ENCODE measurements at places on chromosomes 6 and 20.

DNA sequence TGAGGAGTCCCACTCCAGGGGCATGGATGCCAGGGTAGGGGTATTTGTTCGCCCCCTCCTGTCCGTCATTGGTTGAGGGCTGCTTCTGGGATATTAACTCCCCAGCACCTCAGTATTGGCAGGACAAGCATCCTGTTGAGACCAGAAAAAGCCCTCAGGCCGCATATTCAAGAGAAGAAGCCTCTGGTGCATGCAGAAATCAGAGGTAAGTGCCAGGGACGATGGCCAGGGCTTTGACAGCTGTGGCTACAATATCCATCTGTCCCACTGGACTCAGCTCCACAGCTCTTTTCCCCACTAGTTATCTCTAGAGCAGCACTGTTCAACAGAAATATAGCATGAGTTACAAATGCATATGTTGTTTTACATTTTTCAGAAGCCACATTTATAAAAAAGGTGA is 651.3 kb downstream of the KIF16B start:
- DNase-seq, result no peak

DNA sequence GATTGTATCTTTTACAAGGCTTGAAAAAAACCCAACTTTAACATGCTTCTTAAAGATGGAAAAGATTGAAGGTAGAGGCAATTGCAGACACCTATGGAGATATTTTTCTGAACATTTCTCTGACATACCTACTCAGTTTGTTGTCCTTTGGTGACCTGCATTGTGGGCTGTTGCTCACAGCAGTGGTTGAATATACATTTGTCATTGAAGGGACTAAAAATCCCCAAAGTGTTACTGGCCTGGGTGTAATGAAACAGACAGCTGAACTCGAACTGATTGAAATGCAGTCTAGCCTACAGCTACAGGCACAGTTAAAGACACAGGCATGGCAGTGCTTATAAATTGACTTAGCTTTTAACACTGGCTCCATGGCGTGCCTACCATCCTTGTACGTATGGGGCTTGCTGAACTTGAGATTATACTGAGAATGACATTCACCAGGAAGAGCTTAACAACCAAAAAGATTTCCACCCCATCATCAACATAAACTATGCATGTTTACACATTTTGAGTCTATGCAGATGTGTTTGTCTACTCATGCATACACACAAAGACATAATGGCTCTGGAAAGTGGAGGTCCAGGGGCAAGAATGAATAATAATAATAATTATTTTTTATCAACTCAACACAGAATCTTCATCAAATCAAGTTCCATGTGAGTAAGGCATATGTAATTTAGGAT is 83.2 kb upstream of the NOX3 start:
- DNase-seq, result no peak

GRCh38 chr6:147903321-147903720 is 394.8 kb downstream of the SAMD5 start:
- no peak for DNase-seq

DNA sequence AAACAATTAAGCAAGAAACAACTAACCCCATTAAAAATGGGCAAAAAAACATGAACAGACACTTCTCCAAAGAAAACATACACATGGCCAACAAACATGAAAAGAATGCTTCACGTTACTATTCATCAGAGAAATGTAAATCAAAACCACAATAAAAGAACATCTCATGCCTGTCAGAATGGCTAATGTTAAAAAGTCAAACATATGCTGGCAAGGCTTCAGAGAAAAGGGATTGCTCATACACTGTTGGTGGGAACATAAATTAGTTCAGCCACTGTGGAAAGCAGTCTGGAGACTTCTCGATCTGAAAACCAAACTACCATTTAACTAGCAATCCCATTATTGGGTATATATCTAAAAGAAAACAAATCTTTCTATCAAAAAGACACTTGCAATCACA is 217.5 kb downstream of the TINAG start:
- DNase-seq, result no peak

DNA sequence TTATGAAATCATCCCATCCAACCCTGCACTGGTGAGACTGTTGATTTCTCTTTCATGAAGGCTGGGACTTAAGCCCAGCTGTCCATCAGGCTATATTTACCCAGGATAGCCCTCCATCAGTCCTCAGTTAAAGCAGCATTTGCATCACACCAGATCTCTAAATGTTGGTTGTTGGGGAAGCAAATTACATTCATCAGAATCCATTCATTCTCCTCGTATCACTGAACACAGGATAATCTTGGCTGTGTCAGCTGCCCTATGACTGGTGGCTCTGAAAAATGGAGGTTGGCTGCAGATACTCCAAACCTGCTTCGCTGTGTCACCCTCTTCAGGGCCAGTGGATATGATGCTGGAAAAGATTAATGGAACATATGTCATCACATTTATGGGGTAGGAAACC is 718.3 kb downstream of the KIF16B start:
- no peak for DNase-seq
